CD4-positive, alpha-beta T cell treated with Interleukin-12 subunit alpha and Interleukin-12 subunit beta, for 1 hour (primary cell): ENCODE measurements at places on chromosomes 5 and 9.

GRCh38 chr5:137400571-137400970 is 98.6 kb downstream of the SPOCK1 start:
- DNase-seq = no peak

- DNase-seq = no peak
Measured at GRCh38 chr5:139650689-139651042, 2.5 kb downstream of the CXXC5 start.

GRCh38 chr5:104295991-104296390 is 733.4 kb upstream of the NUDT12 start:
- no peak for DNase-seq

GRCh38 chr5:5293029-5293428 is 129.4 kb upstream of the ICE1 start:
- DNase-seq = no peak
